ENCODE measurements at places on chromosomes 16 and 17.
A peak's percentile ranks its signal among the peaks of the same experiment; 100 is the strongest.

GRCh38 chr17:67218385-67218950 is 26.5 kb downstream of the HELZ start:
- no peak for DNase-seq

DNA sequence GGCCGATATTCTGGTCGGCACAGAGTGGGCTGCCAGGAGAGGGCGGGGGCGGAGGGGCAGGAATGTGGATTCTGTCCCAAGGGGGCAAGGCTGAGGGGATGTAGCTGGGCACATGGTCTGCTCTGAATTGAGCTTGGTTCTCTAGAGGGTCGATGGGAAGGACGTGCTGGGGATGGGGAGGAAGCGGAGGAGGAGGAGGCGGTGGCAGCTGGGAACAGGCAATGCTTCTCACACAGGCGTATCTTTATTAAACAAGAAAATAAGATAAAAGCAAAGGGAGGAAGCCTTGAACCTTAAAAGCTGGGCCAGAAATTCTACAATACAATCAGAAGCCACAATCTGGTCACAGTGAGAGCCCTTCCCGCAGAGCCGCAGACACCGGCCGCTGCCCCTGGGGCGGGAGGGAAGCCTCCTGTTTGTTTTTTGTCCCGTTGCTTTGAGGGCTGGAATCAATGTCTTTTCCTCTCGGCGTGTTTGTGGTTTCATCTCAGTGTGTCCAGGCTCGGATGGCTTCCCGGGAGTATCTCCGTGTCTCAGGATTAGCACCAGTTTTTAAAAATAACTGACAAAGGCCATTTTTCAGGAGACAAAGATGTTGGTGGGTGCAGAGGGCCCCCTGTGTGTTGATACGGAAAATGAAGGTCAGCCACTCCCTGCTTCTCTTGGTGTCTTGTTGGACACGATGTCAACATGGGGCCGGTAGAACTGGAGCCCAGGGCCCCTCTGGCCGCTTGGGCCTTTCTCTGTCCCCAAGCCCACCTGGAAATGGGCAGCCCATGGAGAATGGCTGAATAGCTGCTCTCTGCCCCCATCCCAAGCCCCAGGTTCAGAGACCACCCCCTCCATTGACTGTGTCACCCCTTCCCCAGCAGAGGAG is 12.3 kb upstream of the SLC7A5 start:
- DNase-seq, result no peak

DNA sequence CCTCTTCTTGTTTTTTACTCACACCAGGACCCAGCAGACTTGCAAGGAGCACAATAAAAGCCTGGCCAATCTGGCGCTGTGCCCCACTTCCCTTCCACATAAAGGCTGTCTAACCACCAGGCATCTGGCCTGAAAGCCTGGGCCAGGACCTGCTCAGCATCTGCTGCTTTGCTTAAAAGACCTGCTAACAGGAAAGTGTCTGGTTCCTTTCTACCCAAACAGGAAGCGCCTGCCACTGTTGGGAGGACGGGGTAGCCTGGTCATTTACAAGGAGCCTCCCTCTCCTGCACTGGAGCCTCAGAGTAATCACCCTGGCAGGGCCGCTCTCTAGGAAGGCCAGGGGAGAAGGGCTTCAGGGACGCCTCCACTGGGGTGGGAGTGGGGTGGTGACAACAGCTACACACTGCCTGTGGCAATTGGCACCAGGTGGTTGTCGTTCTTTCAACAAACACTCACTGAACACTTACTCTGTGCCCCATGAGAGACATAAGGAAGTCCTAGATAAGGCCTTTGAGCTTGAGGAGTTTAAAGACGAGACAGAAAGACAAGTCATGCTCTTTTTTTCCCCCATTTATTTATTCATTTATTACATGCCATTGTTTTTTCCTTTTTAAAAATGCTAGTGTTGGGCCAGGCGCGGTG is 6.3 kb upstream of the MMP28 start:
- DNase-seq, result no peak

DNA sequence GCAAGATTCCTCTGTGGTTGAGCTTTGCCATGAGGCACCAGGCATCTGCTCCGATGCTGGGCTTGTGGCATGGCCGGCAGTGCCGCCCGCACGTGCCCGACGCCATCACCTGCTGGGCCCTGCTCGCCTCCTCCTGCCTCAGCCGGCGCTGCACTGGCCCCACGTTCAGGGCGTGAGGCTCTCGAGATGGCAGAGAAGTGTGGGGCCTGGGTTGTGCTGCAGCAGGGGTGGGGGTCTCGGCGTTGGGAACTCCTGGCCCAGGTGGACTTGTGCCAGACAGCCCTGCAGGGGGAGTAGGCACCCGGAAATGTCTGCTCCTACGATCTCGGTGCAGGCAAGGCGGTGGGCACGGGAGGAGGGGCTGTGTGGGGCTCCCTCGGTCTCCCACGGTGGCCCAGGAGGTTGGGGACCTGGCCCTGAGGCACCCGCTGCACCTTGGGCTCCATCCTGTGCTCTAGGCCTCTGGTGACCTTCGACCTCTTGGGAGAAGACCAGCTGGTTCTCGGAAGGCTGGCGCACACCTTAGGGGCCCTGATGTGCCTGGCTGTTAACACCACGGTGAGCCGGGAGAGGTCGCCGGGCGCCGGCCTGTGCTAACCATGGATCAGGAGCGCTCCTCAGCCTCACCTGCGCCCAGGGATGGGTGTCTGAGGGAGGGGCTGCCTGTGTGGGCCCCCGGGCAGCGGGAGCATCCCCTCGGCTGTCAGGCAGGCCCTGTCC is 13.5 kb downstream of the TELO2 start:
- DNase-seq, result no peak

DNA sequence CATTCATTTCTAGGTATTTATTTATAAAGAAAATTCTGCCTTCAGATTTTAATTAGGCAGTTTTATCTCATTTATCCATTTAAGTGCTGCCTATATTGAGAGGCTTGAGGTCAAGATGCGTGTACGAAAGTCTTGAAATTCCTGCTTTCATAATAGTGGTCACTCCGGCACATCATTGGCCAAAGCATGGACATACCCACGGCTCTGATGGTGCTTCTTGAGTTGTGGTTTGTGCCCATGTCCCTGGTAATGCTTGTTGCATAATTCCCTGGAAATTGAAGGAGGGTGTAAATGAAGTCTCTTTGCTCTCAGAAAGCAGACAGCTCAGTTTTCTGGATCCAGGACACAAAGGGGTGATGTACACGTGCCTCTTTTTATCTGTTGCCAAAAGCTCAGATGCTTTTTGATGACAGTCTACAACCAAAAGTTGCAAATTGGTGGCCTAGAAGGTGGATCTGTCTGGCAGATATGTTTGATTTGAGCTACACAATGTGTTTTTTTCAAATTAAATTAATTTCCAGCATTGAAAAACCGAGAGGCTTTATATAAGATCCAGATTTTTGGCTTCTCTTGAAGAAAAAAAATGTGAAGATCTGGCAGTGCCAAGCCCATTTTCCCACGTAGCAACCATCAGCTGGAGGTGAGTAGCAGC is 94.4 kb downstream of the SHISA9 start:
- no peak for DNase-seq

GRCh38 chr17:77470800-77471733 is 330.3 kb downstream of the SEC14L1 start:
- DNase-seq, result no peak

- no peak for DNase-seq
Observed at GRCh38 chr17:81508639-81509206, 3.9 kb downstream of the ACTG1 start.

GRCh38 chr16:75710344-75710743 is 9.1 kb upstream of the DUXB start:
- DNase-seq, result no peak

DNA sequence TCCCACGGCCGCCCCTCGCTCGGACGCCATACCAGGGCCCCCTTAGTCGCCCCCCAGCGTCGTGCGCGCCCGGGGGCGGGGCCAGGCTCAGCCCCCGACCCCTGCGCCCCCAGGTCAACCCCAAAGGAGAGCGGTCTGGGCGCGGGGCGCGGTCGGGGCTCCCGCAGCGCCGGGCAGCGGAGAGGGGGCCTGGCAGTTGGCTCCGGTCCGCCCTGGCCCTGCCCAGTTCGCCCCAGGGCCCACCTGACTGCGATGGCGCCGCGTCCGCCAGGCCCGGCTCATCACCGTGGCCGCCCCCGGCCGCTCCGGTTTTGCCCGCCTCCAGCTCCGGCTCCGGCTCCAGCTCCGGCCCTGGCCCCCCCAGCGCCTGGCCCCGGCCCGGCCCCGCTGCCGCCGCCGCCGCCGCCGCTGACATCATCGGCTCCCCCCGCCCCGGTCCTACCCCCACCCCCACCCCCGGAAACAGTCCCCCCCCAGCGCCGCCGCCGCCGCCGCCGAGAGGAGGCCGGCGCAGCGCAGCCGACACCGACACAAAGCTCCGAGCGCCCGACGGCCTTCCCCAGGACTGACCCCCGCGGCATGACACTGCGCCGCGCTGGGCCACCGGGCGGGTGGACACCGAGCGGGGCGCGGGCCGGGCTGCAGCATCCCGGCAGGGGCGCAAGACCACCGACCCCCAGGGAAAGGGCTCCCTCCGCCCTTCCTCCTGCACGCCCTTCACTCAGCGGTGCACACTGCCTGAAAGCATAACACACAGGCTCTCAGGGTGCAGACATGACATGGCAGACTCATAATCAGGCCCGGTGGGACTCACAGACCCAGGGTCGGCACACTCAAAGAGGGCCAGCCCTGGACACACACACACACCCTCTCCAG is at the start of gene ZBTB4:
Gene ZBTB4, minus strand, starts transcription at position 419 of the 876 bp plus-strand sequence. CDS start 12,830 bp downstream, outside the sequence.
- DNase-seq, result peak; percentile 52

DNA sequence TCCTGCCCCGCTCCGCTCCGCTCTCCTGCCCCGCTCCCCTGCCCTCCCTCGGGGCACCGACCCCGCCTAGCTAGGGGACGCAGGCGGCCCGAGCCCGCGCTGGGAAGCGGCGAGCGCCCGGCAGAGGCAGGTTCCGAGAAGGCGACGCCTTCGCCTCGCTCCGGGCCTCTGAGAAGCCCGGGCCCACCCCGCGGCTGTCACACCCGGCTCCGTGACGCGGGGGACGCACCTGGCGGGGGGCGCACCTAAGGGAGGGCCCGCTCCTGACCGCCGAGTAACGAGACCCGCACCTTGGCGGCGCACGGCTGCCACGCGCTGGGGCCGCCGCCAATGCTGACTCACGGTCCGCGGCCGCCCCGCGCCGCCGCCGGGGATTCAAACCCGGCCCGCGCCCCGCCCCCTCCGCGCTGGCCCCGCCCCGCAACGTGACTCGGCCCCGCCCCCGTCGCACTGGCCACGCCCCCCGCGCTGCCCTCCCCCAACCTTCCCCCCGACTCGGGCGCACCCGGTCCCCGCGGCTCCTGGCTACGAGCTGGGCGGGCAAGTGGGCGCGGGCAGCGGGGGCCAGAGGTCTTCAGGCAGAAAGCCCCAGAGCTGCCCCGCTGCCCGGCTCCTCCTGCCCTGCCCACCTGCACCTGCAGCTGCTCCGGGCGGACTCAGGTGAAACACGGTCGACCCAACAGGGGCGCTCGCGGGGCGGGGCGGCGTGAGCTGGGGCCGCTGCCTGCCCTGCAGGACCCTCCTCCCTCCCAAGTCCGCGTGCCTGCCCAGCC is 27.8 kb downstream of the GNPTG start:
- peak; percentile 26 for DNase-seq

DNA sequence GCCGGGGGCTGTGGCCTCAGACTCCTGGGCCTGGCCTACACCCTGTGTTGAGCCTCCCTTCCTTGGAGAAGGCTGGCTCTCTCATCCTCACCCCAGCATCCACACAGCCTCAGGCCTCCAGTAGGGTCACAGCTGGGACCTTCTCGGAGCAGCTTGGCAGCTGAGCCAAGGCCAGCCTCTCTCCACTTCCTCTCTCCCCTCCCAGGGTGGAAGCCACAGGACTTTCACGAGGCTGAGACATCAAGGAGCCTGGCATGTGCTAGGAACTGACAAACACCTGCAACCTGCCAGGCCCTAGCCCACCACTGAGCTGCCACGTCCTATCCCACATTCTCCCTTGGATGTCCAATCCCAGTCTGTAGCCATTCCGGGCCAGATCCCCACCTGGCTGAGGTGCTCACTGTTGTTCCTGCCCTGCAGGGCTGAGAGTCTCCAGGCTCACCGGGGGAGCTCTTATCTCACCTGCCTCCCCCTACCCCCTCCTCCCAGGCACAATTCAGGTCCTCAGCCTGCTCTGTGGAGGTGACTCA is 3.1 kb downstream of the MMP15 start:
- DNase-seq, result no peak

GRCh38 chr17:39621523-39622379 is 5.0 kb upstream of the PPP1R1B start:
- DNase-seq, result peak; percentile 82

DNA sequence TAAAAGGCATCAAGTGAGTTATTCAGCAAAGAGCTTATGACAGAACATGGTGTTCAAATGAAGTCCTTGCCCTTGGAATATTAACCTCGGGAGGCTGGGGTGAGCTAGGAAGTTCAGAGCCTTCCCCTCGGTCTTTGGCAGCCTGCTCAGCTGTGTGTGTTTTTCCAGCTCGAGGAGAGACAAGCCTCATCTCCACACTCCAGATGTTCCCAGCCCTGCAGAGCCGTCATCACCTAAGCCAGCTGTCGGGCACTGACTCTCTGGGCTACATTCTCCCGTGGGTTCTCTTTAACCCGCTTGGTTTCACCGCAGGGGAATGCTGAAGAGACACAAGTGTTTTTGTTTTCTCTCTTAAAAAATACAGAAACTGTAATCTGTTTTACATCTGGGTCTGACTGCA is 47.1 kb downstream of the IRX3 start:
- DNase-seq, result no peak

- no peak for DNase-seq
Observed at GRCh38 chr17:67285360-67285759, 40.4 kb upstream of the HELZ start.

GRCh38 chr17:72618001-72618509 is 474.4 kb downstream of the SLC39A11 start:
- no peak for DNase-seq

DNA sequence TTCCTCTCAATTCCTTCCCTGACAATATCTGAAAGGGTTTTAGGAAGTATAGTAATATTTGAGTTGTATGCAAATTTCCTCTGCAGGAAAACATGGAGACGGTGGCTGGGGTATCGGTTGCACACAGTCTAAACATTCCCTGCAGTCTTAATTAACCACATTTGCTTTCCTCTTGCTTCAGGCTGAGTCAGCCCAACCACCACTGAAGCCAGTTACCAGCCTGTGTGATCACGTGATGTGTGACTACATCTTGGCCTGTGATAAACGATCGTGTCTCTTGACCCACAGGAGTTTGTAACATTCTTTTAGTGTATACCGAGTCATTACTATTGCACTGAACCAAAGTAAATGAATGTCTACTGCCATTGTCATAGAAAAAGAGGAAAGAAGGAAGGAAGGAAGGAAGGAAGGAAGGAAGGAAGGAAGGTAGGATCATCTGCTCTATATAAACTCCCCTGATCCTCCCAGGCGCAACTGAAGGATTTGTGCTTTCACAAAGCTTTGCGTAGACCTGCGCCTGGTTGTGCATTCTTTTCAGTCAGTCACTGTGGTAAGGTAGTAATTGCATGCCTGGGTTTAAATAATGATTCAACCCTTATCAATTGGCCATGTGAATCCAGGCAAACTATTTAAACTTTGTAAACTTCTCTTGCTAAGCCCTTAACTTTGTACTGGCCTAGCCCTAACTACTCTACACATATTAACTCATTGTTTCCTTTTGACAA is 280.6 kb upstream of the SALL1 start:
- no peak for DNase-seq

DNA sequence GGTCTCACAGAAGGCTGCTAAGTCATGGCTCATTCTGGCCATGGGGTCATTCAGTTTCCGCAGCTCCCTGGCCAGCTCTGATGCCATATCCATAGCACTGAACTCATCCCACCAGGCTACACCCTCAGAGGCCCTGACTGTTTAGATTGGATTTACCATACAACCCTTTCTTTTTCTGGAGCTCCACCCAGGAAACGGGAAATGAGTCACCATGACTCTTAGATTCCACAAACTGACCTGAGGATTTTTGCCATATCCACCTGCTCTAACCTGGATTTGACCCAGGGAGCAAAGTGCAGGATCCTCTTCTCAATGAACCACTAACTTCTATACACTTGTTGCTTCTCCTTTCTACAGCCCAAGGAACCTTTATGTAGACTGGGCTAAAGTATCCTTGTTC is 20.3 kb upstream of the CALB2 start:
- no peak for DNase-seq
